ENCODE measurements at places on chromosomes 16 and 17. TPM values are rescaled to one million over a fixed set of nuclear protein-coding genes. Genes with fewer than 3 reads are reported as not detected.

The RAB34 gene
- 86.4 TPM for total RNA-seq

DNA sequence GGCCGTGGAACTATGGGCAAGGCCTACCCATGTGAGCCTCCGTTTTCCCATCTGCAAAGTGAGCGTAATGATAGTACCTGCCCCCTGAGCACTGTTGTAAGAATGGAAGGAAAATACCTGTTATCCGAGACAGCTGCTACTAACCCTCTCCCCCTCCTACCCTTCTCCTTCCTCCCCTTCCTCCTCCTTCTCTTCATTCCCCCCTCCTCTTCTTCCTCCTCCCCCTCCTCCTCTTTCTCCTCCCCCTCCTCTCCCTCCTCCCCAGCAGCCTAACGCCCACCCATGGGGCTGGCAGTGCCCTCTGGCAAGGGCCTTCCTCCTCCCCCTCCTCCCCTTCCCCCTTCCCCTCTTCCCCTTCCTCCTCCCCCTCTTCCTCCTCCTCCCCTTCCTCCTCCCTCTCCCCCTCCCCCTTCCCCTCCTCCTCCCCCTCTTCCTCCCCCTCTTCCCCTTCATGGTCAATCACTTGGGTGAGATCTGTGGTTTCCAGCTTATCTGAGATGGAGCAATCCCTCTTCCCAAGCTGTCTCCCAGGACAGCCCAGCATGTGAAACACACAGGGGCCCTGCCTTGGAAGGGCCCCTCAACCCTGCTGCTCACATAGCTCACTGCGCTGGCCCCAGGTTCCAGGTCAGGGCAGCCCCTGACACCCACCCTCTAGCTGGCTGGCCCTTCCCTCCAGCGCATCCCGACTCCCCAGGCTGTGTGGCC lies 6.4 kb downstream of the ZFPM1 start:
- no peak overlapping the region for H3K4me3 ChIP-seq
- H3K4me1 ChIP-seq, result peaks cover 22% of the 10 kb centered on the region
- DNase-seq, result no peak
- peaks cover 40% of the 10 kb centered on the region for H3K27me3 ChIP-seq
- H3K27ac ChIP-seq, result no peak overlapping the region

DNA sequence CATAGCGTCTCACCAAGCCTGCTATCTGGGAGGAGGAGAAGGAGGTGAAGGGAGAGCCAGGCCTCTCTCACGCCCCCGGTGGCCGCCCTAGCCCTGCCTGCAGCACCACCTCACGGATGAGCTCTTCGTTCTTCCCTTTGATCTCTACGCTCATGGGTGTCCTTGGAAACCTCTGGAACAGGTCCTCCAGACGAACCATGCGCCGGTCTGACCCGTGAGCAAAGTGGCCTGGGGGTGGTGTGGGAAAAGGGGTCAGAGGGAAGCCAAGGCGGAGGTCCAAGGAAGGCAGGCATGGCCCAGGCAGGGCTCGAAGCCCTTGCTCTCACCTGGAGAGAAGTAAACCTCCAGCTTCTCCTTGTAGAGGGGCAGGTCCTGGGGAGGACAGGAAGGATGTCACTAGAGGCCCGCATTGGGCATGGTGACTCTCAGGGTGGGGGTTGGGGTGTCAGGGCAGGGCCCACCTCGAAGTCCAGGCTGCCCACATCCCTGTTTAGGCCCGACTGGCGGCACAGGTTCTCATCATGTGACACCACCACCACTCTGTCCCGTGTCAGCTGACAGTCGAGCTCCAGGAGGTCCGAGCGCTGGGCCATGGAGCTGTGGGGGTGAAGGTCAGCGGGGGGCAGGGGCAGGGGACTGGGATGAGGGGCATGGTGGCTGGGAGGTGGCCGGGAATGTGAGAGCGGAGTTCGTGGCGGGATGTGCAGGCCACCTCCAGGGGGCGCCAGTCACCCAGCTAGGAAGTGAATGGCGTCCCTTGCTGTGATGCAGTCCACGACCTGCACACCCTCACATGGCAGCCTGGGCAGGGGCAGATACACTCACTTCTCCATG lies 923 bp downstream of the GDPD3 start:
- H3K27ac ChIP-seq, result no peak overlapping the region
- H3K4me3 ChIP-seq, result no peak overlapping the region
- no peaks in the 10 kb centered on the region for H3K27me3 ChIP-seq
- H3K4me1 ChIP-seq, result peaks cover 19% of the 10 kb centered on the region
- peak; percentile 46 for DNase-seq
- peaks cover 57% of the 10 kb centered on the region for H3K36me3 ChIP-seq

DNA sequence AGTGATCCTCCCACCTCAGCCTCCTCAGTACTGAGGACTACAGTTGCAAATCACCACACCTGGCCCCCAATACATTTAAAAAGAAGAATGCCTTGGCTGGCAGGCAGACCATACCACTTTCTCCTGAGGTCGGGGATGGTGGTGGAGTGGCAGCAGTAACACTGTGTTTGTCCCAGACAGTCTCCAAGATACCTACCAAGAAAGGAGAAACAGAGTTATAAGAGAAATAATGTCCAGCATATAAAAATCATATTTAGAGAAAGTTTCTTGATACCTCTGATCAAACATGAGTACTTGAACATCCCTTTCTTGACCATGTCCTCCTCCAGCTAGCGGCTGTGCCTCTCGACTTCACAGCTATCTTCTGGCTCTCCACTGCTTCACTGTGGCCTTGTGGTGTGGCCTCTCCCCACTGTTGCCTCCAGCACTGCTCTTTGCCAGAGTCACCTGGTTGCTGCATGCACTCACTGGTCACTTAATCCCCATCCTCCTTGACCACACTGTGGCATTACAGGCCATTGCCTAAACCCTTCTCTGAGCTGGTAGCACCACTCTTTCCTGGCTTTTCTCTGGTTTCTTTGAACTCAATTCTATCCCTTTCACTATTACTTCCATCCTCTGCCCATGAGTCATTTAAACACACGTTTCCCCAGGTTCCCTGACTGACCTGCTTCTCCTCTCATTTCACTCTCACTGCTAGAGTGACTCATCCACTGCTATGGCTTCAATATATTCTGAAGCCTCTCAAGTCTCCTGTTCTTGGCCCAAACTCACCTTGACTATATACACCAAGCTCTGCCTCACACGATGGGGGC lies 45.2 kb downstream of the XPO6 start:
- no peak overlapping the region for H3K27ac ChIP-seq
- peaks cover 46% of the 10 kb centered on the region for H3K36me3 ChIP-seq
- no peaks in the 10 kb centered on the region for H3K4me1 ChIP-seq
- no peak overlapping the region for H3K4me3 ChIP-seq
- H3K27me3 ChIP-seq, result no peaks in the 10 kb centered on the region

GRCh38 chr17:79393358-79394052 lies 217.3 kb downstream of the RBFOX3 start:
- no peak overlapping the region for H3K4me3 ChIP-seq
- H3K36me3 ChIP-seq, result no peaks in the 10 kb centered on the region
- peaks cover 78% of the 10 kb centered on the region for H3K27me3 ChIP-seq
- DNase-seq, result peak; percentile 71

DNA sequence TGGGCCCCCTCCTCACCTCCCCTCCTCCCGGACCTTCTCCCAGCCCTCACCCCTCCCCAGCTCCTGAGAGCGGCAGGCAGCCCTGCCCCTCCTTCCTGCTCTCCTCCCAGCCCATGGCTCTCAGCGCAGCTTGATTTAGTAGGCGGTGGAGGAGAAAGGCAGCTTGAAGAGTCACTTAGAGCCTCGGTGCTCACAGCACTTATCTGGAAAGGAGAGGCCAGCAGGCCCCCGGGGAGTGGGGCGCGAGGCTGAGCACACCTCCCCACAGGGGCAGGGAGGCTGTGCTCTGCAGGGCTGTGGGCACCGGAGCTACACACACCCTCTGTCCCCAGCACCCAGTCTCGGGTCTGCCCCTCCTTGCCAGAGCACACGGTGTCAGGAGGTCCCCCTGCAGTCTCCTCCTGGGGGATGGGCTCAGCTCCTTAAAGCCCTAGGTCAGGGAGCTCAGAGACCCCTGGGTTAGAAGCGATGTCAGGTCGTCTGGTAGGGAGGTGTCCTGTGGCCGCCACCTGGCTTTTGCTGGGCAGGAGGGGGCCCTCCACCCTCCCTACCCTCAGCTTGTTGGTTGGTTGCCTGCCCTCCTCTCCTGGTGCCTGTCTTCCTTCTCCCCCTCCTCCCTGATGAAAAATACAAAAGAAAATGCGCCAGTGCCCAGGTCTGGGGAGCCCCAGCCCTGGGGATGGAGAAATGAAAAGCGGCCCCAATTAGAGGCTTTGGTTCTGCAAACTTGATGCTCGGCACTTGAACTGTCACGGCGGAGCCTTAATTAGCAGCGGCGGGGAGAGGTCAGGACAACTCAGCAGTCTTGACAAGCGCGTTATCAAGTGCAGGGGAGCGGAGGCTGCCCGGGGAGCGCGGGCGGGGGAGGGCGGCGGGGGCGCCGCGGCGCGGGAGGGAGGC lies 151.1 kb upstream of the GSE1 start:
- H3K4me3 ChIP-seq, result peak overlapping the region; percentile 0
- no peaks in the 10 kb centered on the region for H3K36me3 ChIP-seq
- peak overlapping the region; percentile 25 for H3K27ac ChIP-seq
- peaks cover 72% of the 10 kb centered on the region for H3K4me1 ChIP-seq

The SOX8 gene
- 31.1 TPM for total RNA-seq

GRCh38 chr17:71503710-71504465 lies 616.9 kb upstream of the SOX9 start:
- no peak overlapping the region for H3K4me3 ChIP-seq
- H3K27me3 ChIP-seq, result no peaks in the 10 kb centered on the region
- no peak for DNase-seq
- no peak overlapping the region for H3K27ac ChIP-seq
- no peaks in the 10 kb centered on the region for H3K36me3 ChIP-seq

DNA sequence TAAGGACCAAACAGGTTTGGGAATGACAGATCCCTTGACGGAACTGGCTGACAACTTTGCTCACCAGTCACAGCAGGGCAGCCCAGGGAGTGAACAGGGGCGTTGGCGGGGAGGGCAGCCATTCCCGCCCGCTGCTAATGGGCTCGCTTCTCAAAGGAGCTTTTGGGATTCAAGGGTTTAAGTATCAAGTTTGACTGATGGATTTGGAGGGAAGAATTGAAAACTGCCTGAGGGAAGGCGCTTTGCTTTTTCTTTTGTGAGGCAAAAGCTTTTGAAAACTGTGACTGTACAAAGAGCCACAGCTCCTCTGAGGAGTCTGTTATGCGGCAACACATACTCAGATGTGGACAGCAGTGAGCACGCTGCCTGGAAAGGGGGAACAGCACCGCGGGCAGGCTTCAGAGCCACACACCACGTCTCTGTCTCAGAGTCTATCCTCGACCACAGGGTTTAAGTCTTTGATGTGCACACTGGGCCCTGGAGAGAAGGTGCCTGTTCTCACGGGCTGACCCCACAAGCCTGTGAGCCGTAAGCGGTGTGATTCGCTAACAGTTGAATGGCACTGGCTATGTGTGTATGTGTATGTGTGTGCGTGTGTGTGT lies 79.9 kb upstream of the HSBP1 start:
- no peak for DNase-seq
- H3K4me3 ChIP-seq, result no peak overlapping the region
- H3K27me3 ChIP-seq, result no peaks in the 10 kb centered on the region
- no peak overlapping the region for H3K27ac ChIP-seq
- H3K36me3 ChIP-seq, result no peaks in the 10 kb centered on the region
- H3K4me1 ChIP-seq, result no peaks in the 10 kb centered on the region

- no peaks in the 10 kb centered on the region for H3K36me3 ChIP-seq
- H3K27ac ChIP-seq, result no peak overlapping the region
Observed at GRCh38 chr16:47358816-47359215, 102.0 kb downstream of the ITFG1 start.

The ZC3H7A gene
- 38.9 TPM for total RNA-seq

The NHERF2 gene
- total RNA-seq, result 22.1 TPM

DNA sequence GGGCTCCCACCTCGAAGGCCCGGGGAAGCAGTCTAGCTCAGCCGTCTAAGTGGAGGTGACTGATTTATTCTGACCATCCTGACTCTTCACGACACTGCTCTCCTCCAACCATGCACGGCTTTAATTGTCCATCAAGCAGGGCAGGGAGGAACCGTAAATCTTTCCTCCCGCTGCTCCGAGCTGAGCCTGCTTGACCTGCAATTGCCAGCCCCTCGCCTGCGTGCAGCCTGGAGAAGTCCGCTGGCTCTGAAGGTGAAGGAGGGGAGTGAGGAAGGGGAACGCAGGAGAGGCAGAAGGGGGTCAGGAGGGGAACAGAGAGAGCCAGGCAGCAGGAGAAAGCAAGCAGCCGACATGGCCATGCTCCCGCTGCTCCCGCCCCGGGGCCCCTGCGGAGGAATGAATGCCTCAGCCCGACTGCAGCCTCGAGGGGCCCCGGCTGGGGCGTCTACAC lies 10.1 kb downstream of the RBFOX3 start:
- no peaks in the 10 kb centered on the region for H3K36me3 ChIP-seq
- no peak for DNase-seq
- H3K4me3 ChIP-seq, result no peak overlapping the region
- H3K4me1 ChIP-seq, result peaks cover 14% of the 10 kb centered on the region
- no peak overlapping the region for H3K27ac ChIP-seq
- peaks cover 85% of the 10 kb centered on the region for H3K27me3 ChIP-seq

DNA sequence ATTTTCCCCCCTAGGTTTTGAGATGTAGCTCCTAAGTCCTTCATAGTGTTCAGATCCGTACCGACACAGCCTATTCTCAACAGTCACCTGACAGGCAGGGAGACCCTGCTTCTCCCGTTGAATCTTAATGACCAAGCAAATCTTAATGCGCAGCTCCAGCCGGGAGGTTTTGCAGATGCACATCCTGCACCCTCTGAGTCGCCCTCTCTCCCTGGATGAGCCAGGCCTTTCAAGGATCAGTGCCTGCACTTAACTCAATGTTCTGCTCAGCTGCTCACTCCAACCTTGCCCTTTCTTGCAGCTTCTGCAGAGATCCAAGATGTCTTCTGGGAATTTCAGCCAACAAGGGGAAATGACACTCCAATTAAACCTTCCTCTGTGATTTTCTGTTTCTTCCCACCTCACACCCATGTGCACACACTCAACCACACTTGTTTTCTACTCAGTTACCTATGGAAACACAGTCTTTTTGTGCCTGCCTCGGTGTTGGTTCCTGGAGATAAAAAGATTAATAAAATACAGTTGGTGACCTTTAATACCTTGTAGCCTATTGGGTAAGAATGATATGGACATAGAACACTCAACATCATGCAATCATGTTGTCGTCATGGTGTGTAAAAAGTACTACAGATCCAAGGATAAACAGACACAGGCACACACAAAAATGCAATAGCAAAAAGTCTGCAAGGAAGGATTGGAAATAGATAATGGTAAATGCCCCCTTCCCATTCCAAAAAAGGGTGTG lies 76.9 kb upstream of the DYNLRB2 start:
- H3K4me1 ChIP-seq, result peaks cover 14% of the 10 kb centered on the region
- DNase-seq, result no peak
- no peaks in the 10 kb centered on the region for H3K27me3 ChIP-seq
- no peaks in the 10 kb centered on the region for H3K36me3 ChIP-seq

DNA sequence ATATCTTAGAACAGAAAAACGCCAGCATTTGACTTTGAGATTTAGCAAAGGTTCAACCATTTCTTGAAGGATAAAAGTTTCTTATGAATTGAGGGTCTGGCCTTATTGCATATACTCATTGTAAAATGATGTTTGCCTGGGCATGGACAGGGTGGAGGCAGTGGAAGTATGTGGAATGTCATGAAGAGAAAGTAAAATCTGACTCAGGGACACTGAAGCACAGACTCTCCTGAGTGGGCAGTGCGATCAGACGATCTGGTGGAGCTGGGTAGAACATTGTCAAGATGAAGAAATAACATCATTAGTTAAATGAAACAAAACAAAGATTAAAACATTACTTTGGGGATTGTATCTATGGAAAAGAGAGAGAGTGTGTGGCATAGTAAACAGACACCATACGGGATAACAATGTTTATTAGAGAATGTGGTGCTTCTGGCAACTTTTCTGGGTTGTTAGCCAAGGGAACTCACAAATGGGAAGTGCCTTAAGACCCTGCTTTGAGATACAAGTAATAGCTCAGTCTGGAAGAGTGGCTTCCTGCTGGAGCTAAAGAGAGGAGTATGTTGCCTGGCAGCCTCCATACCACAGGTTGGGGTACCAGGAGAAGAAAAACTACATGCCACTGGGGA lies 4.4 kb downstream of the MAP3K3 start:
- peaks cover 2% of the 10 kb centered on the region for H3K36me3 ChIP-seq
- no peak for DNase-seq
- H3K4me1 ChIP-seq, result peaks cover 11% of the 10 kb centered on the region
- H3K27me3 ChIP-seq, result no peaks in the 10 kb centered on the region

The PRSS22 gene
- total RNA-seq, result not detected

All from muscle of leg (tissue), 16 donors.